ENCODE measurements at places on chromosomes 1 and 21.

DNA sequence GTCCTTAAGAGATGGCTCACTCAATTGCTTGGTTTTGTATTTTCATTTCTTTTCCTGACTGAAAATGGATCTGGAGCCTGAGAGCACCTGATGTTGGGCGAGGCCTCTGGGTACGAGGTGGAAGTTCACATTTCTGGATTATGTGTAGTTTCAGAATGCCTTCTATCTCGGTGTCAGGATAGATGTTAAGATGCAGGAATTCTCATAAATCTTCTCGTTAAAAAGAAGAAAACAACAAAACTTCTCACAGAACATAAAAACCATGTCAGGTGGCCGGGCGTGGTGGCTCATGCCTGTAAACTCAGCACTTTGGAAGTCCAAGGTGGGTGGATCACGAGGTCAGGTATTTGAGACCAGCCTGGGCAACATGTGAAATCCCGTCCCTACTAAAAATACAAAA lies 101.8 kb downstream of the RHOU start:
- no peak for DNase-seq

GRCh38 chr1:56665384-56665783 lies 20.3 kb downstream of the PRKAA2 start:
- no peak for DNase-seq

- DNase-seq, result no peak
Observed at GRCh38 chr1:180462102-180462501, 40.3 kb downstream of the ACBD6 start.

DNA sequence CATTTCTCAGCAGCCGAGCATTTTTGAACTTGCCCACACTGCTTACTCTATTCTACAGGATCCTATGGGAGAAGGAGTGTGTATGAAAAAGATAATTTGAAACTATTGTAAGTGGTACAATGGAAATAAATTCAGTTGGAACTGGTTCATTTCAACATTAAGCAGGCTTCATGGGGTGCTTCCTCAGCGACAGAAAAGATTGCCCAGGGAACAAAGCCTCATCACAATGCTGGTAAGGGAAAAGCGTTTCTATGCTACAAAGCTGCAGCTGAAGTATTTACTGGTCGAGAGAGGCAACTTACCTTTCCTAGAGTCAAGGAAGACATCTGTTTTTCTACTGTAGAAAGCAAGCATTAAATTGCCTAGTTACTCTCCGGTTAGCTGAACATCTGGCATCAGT lies 568.2 kb upstream of the ZP4 start:
- DNase-seq, result no peak

Measured in stimulated activated CD4-positive, alpha-beta T cell treated with anti-CD3 and anti-CD28 coated beads, Interleukin-15, amount 100 ng/mL, for 1 hour (primary cell).